T-helper 1 cell (primary cell): ENCODE measurements at places on chromosomes 4 and X.

GRCh38 chrX:1493877-1494510, 41.3 kb upstream of the ASMTL start:
- DNase-seq = no peak

DNA sequence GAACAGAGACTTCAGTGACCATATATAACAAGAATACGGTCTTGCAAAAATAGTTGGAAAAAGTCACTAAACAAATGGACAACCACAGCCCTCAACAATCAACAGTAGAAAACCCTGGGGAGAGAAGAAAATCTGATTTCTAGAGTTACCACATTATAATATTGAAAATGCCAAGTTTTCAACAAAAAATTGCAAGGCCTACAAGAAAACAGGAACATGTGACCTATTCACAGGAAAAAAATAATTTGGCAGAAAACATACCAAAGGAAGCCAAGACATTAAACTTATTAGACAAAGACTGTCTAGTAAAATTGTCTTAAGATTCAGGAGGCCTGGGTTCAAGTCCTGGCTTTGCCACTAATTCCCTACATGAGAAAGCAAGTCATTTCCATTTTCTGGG, 64.7 kb downstream of the ARHGEF9 start:
- DNase-seq = no peak

DNA sequence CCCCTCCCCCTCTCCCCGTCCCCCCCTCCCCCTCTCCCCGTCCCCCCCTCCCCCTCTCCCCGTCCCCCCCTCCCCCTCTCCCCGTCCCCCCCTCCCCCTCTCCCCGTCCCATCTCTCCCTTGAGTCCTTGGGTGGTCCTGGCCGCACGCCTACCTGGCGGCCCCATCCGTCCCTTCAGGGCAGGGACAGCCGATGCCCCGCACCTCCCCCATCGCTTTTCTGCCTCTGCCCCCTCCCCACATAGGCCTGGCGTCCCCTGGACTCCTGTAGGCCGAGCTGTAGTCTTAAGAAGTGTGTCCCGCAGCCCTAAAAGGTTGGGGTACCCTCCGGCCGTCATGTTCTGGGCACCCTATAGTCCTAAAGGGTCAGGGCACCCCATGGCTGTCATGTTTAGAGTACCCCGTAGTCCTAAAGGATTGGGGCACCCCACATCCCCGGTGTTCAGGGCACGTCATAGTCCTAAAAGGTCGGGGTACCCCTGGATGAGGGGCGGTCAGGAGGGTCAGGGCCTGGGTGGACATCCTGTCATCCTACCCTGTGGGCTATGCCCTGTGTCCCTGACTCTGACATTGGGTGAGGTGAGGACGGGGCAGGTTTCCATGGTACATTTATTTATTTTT, 10.8 kb upstream of the GTPBP6 start:
- no peak for DNase-seq

GRCh38 chr4:153257151-153257620, 52.9 kb downstream of the TRIM2 start:
- DNase-seq = peak; percentile 30

GRCh38 chr4:143294310-143294709, 42.4 kb upstream of the GAB1 start:
- no peak for DNase-seq

- no peak for DNase-seq
Observed at GRCh38 chr4:8320386-8320750, 50.8 kb downstream of the HTRA3 start.

- DNase-seq = no peak
Observed at GRCh38 chrX:45400027-45400779, 199.5 kb upstream of the DIPK2B start.

GRCh38 chrX:153226344-153227185, 47.5 kb downstream of the MAGEA1 start:
- DNase-seq = no peak

DNA sequence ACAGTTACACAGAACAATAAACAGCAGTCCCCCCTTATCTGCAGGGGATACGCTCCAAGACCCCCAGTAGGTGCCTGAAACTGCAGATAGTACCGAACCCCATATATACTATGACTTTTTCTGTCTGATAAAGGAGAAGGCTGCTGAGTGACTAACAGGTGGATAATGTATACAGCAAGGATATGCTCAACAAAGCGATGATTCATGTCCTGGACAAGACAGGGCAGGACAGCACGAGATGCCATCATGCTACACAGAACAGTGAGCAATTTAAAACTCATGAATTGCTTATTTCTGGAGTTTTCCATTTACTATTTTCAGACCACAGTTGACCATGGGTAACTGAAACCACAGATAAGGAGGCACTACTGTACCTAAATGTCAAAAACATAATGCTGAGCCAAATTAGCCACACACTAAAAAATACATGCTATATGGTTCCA, 76.1 kb downstream of the MANBA start:
- DNase-seq = no peak

- no peak for DNase-seq
Observed at GRCh38 chrX:121307449-121307848, 260.0 kb downstream of the GLUD2 start.

DNA sequence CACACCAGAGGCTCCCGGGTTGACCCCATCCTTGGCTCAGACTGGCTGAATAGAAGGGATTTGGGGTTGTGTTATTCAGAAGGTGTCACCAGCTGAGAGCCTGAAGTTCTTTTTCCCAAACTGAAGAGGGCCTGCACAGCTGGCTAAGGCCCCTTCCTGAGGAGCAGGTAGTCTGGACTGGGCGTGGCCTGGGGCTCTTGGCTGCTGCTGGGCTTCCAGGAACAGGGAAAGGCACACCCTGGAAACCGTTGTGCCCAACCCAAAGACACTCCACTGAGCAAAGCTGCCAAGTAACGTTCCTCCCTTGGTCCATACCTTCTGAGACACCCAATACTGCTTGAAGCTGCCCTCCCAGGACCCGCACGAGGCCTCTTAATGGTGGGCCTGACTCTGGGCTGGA, 8.3 kb upstream of the CXCR3 start:
- DNase-seq = no peak

DNA sequence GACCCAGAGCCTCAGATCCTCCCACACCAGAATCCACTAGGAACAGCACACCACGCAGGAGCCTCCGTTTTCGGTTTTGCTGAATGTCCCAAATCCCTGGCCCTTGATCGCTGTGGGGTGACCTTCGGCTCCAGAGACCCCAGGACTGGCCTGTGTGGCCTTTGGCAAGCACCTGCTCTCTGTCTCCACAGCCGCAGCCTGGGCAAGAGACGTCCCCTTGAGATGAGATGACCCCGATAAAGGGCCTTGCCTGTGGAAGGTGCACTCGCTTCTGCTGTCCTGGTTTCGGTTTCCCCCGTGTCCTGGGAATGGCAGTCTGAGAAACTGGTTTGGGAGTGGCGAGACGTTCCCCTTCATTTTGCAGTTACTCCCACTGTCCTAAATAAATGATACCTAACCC, 9.6 kb downstream of the PSAPL1 start:
- no peak for DNase-seq

DNA sequence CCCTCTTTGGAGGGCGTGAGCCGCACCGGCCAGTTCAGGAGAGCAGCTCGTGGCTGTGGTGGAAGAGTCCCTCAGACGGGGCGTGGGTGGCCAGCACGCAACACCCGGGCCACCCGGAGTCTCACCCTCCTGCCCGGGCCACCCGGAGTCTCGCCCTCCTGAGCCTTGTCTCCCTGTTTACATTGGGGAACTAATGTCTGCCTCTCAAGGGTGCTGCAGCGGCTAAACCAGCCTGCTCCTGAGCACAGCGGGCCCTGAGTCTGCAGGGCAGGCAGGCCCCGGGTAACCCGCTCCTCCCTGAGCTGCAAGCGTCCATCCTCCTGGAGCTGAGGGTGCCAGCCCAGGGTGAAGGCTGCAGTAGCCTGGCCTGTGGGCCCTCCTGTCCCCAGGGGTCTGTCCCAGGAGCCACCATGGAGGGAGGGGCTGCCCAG, 3.0 kb downstream of the PDE6B start:
- no peak for DNase-seq

GRCh38 chr4:165288639-165289422, 38.6 kb upstream of the MSMO1 start:
- DNase-seq = no peak

- DNase-seq = no peak
Observed at GRCh38 chr4:185383451-185383850, 12.3 kb downstream of the LRP2BP start.

- DNase-seq = no peak
Observed at GRCh38 chrX:40145923-40146261, 48.1 kb upstream of the BCOR start.

GRCh38 chrX:106917830-106918500, 2.2 kb upstream of the CLDN2 start:
- no peak for DNase-seq

DNA sequence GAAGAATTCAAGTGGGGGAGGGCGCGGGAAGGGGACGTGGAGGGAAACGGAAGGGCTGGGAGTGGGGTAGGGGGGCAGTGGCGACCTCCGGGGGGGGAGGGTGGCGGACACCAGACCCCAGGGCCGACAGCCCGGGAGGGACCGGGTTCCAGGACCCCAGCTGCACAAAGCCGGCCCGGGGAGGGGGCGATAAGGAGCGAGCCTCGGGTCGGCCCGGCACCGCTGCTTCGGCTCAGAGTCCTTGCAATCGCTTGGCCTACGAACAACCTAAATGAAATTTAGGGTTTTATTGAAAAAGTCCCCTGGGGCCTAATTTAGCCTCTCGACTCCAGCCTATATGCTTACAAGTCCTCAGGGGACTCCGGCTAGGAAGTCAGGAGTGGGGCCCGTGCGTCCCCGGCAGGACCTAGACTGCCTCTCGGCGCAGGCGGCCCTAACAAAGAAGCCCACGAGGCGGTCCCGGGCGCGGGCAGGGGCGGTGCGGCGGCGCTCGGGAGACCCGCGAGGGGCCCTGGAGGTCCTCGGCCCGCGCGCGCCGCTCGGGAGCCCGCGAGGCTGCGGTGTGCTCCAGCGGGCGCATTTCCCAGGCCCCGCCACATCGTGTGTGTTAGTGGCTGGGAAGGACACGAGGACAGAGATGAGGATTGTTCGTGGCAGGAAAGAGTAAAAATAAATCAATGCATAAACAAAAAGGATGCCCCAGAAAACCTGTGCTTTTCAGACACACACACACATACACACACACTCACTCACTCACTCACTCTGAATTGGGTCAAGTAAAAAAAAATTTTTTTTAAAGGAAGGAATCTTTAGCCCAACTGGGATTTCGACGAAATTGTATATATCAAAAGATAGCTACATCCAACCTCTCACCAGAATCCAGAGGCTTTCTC, 70.0 kb downstream of the MGST2 start:
- DNase-seq = no peak

DNA sequence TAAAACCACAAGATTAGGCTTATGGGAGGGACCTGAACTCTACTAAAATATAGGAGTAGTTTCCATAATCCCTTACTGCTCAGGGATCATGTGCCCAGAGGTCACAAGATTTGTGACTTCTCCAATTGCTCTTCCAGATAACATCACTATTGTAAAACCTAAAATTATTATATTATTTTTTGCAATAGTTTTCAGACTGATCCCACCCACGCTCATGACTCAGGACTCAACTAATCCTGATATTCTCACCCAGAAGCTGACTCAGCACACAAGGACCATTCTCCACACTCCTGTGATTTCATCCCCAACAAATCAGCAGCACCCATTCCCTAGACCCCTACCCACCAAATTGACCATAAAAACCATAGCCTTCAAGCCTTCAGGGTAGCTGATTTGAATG, 24.0 kb upstream of the RPL34 start:
- no peak for DNase-seq

DNA sequence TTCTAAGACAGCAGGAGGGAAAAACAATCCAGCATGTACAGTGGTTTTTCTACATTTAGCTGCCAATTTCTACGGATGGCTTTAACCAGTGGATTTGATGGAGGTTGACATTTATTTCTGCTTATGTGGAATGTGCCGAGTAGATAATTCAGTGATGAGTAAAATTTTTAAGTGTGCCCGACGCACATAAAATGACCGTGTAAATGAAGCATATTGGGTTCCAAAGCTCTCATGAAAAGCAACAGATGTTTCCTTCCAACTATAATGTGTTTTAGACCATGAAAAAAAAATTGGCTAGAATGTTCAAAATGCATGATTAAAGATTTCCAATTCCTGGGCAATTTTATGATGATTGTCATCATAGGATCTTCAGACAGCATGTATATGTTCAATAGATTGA, 14.1 kb downstream of the INPP4B start:
- DNase-seq = no peak

DNA sequence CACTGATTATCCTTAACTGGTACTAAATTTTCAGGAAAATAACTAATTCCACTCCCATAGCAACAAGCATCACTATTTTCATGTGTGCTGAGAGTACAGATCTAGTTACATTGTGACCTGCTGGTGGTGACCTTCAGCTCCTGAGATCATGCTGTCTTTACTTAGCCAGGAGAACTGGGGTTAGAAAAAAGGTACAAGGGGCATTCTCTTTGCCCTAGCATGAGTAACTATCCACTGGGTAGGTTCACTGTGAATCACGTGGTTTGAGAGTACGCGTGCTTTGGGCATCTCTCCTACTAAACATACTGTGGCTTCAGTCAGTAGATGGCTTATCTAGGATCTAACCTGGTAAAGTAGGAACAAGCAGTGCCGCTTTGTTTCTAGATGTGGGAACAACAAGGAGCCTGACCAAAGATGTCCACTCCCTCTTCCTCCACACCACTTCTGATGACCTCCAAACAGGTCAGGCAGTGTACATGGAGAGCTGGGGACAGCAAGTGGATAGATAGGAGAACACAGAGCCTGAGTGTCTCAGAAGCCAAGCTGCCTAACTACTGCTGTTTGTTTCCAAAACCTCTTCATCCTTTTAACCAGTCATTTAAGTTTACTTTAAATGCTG, 90.2 kb downstream of the CBR4 start:
- DNase-seq = no peak

GRCh38 chrX:47561659-47562151, 700 bp downstream of the ARAF start:
- no peak for DNase-seq

- DNase-seq = no peak
Observed at GRCh38 chr4:124157396-124158083, 555.0 kb downstream of the ANKRD50 start.

DNA sequence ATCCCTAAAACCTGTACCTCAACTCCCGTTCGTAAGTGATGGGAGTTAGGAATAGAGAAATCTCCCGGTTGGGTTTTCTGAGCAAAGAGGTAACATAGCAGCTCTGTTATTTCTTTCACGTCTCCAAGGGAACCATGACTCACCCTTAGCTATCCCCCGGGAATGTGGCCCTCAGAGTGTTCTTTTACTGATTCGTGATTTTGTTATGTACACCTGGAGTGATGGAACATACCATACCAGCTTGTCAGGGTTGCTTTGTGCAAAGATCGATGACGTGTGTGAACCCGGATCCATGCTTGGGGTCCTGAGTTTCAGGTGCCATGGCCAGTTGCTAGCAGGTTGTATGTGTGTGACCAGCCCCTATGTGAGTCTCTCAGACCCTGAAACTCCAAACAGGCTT, 52.6 kb downstream of the HPRT1 start:
- no peak for DNase-seq

- no peak for DNase-seq
Observed at GRCh38 chr4:109091727-109092409, 210.6 kb downstream of the COL25A1 start.

- no peak for DNase-seq
Observed at GRCh38 chr4:19478791-19479190, 772.9 kb upstream of the SLIT2 start.
